ENCODE measurements at places on chromosomes 4 and X.

- DNase-seq, result no peak
These were observed 714.5 kb upstream of the TENM3 start for GRCh38 chr4:181528570-181529184.

- DNase-seq, result no peak
These were observed 17.3 kb downstream of the FGFRL1 start for GRCh38 chr4:1028574-1029220.

DNA sequence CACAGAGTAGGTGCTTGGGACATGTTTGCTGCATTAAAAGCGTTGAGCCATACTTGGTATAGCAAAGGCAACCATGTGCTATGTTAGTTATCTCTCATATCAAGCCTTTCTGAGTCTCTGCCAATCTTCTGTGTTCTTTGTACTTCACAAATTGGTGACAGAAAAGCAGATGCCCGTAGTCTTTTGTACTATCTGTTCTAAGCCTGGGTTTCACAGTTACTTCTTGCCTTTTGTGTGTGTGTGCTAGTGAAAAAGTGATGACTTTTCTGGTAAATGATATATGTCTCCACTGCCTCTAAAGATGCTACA, 16.1 kb upstream of the KLHL2 start:
- no peak for DNase-seq

- no peak for DNase-seq
These were observed 28.6 kb upstream of the CLDN34 start for GRCh38 chrX:9938516-9938915.

GRCh38 chrX:119190831-119191230, 45.3 kb upstream of the PGRMC1 start:
- no peak for DNase-seq

DNA sequence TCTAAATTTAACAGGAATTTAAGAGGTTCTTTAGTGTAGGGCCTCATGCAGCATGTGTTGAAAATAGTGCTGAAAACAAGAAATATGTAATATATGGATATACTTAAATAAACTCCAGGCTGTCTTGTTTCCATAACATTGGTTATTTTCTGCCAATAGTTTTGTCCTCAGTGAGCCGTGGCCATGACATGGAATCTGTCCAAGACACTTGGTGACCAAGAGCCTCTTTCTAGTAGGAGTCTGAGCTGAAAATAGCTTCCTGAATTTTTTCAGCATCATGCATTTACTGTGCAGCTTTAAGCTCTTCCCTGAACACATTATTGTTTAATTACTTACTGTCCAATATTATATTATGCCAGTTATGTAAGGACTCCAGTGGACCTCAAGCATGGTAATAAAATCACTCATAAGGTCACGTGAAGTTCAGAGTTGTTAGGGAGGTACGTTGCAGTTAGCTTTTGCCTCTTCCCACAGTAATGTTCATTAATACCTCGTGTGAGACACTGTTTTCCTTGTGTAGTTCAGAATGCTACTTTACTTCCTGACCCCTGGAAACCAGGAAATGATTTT, 488.2 kb downstream of the GRID2 start:
- DNase-seq, result no peak

- no peak for DNase-seq
These were observed 29.8 kb downstream of the SAGE1 start for GRCh38 chrX:135923353-135923752.

DNA sequence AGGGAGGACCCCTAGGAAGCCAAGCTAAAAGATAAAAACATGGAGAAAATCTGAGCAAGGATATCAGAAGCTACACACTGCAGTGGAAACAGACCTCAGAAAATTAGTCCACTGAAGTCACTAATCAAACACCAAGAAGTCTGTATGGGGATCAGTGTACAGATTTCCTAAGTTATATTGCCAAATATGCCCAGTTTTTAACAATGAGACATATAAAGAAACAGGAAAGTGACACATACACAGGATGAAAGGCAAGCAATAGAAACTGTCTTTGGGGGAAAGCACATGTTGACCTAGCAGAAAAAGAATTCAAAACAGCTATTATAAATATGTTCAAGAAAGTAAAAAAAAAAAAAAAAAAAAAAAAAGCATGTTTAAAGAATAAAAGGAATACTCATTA, 153.7 kb downstream of the PPP4R3C start:
- no peak for DNase-seq

DNA sequence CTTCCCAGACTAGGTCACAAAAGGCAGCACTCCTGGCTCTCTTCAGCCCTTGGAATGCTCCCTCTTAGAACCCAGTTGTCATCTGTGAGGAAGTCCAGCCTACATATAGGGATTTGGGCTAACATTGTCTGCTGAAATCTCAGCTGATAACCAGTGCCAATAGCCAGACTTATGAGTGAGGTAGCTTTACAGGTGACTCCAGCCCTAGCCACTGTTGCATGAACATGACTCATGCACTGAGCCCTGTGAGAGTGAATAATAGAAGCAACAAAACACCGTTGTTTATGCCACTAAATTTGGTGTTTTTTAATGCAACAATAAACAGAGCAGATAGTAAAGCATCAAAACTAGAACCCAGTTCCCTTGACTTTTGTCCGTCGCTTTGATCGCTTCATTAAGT, 433.2 kb downstream of the STIM2 start:
- no peak for DNase-seq

GRCh38 chrX:142249721-142250120, 44.6 kb upstream of the MAGEC2 start:
- no peak for DNase-seq

DNA sequence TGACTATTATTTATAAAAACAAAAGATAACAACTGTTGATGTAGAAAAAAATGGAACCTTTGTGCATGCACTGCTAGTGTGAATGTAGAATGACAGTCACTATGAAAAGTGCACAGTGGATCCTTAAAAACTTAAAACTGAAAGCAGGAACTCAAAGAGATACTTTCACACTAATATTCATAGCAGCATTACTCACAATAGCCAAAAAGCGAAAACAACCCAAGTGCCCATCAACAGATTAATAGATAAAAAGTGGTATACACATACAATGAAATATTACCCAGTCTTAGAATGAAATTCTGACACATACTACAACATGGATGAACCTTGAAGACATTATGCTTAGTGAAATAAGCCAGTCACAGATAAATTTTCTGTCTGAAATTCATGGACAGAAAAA, 23.8 kb downstream of the CENPC start:
- no peak for DNase-seq

DNA sequence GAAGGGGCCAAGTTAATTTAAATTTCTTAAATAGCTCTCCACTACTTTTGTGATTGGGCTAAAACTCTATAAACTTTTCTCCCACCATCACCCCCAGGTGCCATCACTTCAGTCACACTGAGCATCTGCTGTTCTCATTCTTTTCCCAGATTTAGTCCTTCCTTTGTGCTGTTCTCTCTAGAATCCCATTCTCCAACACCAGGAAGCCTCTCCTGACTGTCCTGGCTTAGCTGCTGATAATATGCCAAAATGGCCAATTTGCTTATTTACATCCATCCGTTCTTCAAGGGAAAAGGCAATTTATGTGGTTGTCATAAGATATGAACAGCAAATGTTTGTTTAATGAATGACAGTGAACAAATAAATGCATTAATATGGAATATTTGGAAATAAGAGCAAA, 44.1 kb downstream of the FGFBP1 start:
- DNase-seq, result no peak

- no peak for DNase-seq
These were observed 10.0 kb downstream of the ETFDH start for GRCh38 chr4:158682066-158682465.

- DNase-seq, result no peak
These were observed 16.6 kb upstream of the KLHL2 start for GRCh38 chr4:165190591-165191347.

DNA sequence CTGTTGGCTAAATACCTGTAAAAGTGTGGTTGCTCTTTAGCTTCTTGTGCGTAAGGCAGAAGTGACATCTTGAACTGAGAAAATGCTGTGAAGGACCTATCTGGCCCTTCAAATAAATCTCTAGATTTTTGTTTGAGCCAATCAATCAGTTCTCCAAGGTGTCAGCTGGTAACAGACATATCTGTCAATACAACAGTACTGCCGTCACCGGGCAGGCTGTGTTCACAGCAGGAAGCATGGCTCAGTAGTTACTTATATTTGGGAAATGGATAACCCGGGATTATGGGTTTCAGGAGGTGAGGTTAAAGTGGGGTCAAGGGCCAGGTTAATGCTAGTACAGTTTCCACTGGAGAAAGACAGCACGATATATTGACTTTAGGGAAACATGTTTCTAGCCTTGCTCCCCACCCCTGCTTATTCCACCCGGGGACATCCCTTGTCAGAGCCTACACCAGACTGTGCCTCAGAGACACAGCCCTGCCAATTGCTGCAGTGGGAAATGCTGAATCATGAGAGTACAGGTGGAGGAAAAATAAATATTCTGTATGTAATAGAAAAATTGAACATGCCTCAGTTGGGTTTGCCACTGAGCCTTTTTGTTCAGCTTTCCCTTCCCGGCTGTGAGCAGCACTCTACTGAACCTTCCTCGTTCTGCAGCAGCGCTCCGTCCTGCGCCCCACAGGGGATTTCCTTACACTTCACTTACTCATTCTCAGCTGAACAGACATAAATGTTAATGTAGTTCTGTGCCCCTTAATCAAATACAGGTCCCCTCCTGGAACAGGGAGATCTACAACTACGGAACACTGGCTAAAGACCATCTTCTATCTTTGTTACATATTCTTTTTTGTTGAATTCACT, 121.1 kb downstream of the MGST2 start:
- DNase-seq, result no peak

- no peak for DNase-seq
These were observed 110.0 kb upstream of the PPARGC1A start for GRCh38 chr4:23999714-24000469.

DNA sequence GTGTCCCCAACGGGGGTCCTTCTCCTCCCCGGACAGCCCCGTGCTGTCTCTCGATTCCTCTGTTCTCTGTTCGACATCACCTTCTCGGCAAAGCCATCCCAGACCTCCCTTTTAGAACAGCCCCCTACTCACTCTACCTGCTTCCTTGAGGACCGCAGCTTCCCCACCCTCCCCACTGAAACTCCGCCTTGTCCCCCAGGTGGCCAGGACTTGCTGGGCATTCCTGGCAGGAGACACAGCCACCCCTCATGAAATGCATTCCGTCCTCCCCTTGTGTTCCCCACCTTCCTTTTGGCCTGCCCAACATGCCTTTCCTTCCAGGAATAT, 34.8 kb upstream of the GPR78 start:
- DNase-seq, result no peak

DNA sequence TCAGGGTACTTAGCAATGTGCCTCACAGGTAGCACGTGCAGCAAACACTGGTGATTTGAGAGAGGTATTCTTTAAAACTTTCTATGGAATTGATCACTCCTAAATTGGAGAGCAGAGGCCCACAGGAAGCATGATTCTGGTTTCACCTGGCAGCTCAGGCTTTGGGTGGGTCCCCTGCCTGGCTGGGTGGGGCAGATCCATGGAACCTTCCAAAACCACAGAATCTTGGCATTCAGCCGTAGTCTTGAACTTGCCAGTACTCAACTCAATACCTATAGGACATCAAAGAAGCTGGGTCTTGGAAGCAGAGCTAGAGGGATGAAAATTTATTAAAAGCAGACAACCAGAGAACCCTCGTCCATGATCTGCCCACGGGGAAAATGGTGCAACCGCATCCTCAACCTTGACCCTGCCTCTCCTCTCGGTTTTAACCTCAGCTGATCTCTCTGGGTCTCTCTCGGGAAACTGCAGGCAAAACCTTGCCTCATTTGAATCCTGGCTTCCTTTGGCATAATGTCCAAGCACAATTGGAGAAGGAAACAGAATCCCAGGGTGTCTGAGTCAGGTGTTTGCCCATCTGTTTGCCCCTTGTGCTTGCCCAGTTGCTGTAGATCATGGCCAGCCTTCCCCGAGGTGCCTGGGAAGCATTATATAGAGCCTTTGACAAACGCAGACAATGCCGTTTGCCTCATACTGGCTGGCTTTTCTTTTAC, 22.9 kb downstream of the OTOP1 start:
- no peak for DNase-seq

GRCh38 chr4:41399231-41399630, 138.7 kb upstream of the LIMCH1 start:
- no peak for DNase-seq

DNA sequence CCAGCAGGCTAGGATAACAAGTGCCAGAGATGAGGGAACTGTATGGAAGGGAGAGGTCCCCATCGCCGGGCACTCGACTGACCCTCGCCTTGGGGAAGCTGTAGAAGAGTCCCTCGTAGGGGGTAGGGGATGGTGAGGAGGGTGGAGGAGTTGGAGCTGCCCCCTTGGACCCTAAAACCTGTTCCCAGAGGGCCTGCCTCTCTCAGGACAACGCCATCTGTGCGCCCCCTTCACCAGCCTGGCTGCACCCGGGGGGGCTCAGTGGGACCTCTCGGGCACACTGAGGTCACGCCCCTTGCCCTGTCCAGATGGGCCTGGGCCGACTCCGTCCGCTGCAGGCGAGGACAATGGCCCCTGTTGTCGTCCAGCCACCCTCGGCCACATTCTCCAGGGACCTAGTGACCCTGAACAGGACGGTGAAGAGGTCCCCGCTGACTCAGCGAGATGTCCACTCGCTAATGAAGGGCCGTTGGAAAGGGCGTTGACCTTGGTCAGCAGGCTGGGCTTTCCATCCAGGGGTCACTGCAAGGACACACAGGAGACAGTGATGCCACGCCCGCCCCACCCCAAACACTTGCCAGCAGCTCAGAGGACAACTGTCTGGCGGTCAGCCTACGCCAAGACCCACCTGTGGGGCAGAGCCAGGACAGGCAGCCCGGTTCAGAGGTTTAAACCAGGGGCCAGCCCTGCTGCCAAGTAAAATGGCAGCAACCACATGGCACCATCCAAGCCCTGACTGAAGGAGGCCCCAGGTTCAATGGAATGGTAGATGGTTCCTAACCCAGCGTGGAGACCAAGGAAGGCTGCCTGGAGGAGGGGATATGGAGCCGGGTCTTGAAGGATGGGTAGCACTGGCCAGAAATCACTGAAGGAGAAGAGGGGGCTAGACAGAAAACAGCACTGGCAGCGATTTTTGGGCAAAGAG, 51.2 kb downstream of the HMX1 start:
- no peak for DNase-seq

- no peak for DNase-seq
These were observed 52.1 kb downstream of the PRKG2 start for GRCh38 chr4:81162752-81163458.

DNA sequence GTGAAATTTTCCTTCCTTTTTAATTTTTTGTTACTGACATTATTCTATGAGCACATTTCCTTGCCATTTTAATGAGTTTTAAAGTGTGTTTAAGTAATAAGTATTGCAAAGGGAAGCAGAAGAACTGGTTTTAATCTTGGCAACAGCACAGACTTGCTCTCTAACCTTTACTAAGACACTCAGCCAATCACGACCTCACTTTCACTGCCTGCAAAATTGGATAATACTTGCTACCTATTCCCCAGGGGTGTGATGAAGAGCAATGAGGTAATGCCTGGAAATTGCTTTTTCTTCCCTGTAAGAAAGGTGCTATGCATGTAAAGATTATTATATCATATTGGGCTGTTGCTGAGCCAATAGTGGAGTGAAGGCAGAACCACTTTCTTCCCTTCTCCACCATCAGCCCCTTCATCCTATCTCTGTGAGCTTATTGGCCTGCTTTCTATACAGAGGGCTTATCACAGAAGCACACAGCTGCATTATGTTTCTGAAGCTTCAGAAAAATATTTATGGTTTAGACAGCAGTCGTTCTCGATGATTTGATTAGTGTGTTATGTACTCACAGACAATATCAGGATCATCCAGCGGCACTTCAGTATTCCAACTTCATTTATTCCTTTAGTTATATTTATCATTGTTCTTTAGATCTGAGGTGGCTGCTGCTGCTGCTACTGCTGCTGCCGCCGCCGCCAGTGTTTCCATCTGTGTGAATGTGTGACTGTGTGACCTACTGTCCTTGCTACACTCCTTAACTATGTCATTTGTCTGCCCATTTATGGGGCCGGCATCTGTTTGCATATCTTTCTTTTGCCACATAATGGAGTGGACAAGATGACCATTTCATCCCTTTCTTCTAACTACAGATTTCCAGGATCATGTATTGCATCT, 255.1 kb downstream of the C4orf33 start:
- no peak for DNase-seq

All from stimulated activated CD4-positive, alpha-beta T cell treated with anti-CD3 and anti-CD28 coated beads, Interleukin-1b, Interleukin-23, amount 100 ng/mL, for 1 hour (primary cell).